Stimulated activated CD8-positive, alpha-beta memory T cell treated with anti-CD3 and anti-CD28 coated beads, Interleukin-15, amount 100 ng/mL, for 48 hours (primary cell): ENCODE measurements at places on chromosomes 6 and 20.
A peak's percentile ranks its signal among the peaks of the same experiment; 100 is the strongest.

DNA sequence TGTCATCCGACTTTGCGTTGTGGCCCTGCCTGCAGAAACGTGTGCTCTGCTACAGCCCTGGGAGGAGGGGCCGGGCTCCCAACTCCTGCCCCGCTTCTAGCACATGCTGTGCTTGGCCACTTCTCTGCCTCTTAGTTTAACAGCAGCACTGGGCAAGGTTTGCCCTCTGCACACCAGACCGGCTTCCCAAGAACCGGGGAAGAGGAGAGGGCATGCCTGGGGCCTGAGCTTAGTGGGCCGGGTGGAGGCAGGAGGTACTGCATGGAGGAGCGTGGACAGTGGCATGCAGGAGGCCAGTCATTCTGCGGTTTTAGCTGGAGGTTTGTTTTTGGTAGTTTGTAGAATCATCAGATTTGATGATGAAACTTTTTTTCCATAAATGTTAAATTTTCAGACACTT is 45.5 kb downstream of the CEP43 start:
- DNase-seq, result no peak

DNA sequence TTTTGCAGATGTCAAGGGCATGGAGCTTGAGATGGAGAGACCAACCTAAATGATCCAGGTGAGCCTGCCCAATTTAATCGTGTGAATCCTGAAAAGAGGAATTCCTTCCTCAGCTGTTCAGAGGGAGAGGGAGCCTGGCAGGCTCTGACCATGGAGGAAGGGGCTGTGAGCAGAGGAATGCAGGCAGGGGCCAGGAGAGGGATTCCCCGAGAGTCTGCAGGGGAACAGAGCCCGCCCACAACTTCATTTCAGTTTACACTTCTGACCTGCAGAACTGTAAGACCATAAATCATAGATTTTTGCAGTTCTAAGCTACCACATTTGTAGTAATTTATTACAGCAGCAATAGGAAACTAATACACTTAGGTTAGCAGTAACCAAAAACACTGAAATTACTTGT is 164.1 kb downstream of the TBXT start:
- no peak for DNase-seq

GRCh38 chr6:79821859-79822258 is 125.5 kb downstream of the ELOVL4 start:
- no peak for DNase-seq

GRCh38 chr6:168956884-168957730 is 296.5 kb downstream of the THBS2 start:
- DNase-seq, result peak; percentile 14

DNA sequence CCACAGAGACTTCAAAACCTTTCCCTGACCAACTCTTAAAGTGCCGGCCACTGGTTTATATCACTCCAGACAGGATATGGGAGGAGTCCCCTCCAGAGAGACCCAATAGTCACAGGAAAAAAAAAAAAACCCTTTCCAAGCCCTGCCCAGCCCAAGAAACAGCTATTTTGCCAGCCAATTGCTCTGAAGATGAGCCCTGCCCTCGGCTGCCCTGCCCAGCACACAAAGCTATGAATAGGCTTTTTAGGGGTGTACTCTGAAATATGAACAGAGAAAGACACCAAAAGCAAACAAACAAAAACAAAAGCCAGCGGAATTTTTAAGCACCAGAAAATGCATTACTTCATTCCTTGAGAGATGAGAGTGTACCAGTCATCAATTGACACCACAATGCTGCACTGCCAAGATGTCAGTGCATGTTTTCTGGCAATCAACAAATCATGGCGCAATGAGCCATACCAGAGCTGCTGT is 275.1 kb downstream of the C6orf118 start:
- no peak for DNase-seq

DNA sequence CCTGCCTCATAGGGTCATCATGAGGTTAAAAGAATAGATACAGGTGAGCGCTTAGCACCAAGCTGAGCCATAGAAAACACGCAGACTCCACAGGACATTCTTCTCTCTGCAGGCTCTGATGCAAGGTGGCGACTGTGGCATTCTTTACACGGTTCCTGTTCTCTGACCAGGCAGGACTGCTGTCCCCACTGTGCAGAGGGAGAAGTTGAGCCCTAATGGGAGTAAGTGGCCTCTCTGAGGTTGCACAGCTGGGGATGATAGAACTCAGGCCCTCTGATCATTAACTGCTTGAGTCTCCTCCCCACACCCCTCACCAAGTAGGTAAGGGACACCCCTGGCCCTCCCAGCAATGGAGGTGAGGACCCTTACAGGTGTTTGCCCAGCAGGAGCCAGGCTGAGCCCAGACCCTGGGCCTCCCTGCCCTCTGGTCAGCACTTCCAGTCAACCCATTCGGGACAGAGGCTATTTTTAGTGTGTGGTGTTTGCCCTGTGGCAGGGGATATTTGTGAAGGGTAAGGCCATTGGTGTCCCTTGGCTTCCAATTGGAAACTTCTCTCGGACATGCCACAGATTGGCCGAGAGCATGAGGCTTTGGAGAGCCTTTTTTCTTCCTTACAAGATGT is 116.8 kb downstream of the VEGFA start:
- no peak for DNase-seq

DNA sequence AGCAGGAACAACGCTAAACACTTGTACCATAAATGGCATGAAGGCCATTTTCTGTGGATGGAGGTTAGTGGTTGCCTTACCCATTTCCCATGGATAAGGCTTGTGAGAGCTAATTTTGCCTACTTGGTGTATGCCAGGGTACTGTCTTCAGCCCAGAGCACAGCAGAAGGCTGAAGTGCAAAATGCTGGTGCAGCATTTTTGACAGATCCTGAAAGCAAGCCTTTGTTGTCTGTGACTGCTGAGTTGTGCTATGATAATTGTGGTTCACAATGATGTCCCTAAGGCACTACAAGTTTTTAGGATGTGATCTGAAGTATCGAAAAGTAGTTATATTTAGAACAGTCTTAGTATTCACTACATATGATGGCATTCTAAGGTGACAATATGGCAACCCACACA is 14.7 kb upstream of the HMGN3 start:
- DNase-seq, result no peak

DNA sequence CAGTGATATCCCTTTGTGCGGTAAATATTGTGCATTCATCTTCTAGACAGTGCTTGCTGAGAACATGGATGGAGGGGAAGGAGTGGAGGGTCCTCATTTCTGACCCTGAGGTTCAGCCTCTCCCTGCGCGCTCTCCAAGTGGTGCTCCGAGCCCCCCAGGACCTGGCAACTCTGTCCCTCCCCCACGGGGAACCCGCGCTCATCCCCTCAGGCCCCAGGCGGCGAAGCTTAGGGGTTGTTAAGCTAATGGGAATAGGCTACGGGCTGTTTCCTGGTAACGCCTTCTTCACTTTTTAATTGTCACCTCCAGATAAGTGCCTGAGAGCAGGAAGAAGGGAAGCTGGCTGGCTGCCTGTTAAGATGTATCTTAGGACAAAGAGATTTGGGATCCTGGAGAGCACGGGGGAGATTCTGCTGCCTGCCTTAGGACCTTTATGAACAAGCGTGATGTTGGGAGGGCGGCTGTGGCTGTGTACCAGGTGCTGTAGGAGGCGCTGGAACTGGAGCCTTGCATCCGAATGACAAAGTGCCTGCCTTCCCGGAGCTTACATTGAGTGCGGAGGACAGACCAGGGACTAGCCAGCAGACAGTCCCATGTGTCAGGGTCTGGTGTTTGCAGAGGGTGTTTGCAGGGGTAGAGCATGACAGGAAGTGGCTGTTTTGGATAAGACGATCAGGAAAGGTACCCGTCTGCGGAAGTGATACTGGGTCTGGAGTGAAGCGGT is 11.7 kb downstream of the TSHZ2 start:
- DNase-seq, result no peak

GRCh38 chr20:22339946-22340345 is 244.4 kb downstream of the FOXA2 start:
- DNase-seq, result no peak

DNA sequence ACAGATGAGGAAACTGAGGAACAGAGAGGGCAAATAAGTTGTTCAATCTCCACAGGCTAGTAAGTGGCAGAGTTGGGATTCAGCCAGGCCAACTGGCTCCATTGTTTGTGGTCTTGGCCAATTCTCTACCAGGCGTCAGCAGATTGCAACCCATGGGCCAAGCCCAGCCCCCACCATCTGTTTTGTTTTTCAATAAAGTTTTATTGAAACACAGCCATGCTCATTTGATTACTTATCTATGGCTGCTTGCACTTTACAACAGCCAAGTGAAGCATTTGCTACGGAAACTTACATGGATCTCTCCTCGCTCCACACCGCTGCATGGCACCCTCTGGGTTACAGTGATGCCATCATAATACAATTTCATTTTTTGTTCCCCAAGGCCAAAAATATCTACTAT is 90.8 kb downstream of the ZNF217 start:
- no peak for DNase-seq

DNA sequence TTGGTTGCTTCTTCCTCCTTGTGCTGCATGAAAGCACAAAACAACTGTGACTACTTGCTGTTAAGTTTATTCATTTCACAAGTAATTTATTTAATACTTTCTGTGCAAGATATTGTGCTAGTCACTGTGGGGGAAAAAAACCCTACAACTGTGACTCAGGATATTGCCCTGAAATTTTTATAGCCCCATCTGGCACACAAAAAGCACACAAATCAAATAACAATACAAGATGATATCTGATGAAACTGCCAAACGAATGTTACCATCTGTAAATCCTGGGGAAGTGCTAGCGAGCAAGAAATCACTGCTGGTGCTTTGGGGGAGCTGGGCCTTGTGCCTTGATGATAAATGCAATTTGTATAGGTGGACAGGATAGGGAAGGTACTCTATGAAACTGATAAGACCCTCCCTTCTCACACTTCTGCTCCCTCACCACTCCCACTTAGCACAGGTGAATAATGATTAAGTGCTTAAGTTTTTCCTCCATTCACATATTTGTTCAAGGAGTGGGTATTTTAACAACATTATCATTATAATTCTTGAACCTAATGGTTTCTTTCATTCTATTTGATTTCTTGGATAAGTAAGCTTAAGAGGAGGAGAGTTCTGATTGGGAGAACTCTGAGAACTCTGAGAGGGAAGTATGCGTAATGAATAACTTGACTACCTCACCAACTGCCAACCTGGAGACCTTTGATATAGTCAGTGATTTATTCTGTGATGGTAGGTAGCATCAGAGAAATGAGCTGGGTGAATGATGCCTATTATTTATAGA is 115.3 kb downstream of the RTN4IP1 start:
- DNase-seq, result no peak

GRCh38 chr20:60069656-60070055 is 111.4 kb downstream of the CDH26 start:
- DNase-seq, result no peak

GRCh38 chr6:142886431-142887170 is 58.4 kb downstream of the HIVEP2 start:
- DNase-seq, result no peak

- DNase-seq, result no peak
These were observed 17.3 kb downstream of the NCOA7 start for GRCh38 chr6:125808060-125808459.

DNA sequence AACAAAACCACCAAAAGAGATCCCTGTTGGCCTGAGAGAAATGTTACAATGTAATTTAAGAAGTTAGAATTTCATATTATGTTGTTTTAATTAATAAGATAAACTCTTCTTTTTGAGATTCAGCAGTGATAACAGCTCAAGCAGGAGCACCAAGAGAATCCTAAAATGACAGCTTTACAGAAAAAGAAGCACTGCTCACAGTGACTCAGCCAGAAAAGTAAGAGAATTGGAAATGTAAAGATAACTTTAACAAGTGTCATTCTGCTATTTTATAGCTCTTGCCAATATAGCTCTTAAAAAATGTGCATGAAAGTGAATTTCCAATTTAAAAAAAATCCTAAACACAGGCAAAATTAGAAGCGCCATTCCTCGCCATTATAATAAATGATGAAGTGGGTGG is 111.3 kb downstream of the UBE3D start:
- no peak for DNase-seq

DNA sequence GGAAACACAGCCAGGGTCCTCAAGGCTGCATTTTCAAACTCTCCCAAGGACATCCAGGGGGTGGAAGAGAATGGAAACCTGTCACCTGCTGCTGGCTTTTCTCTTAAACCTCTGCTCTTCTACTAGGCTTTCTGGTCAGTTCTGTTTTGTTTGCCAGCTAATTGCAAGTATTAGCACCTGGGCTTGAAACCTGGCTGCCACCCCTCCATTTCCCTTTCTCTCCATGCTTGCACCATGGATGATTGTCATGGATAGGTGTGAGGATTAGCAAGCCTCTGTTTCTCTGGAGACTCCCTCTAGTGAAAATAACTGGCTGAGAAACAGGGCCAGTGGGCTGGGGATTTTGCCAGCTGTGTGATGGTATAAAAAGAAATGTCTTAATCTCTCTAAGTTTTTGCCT is 33.0 kb upstream of the GPR6 start:
- DNase-seq, result no peak

DNA sequence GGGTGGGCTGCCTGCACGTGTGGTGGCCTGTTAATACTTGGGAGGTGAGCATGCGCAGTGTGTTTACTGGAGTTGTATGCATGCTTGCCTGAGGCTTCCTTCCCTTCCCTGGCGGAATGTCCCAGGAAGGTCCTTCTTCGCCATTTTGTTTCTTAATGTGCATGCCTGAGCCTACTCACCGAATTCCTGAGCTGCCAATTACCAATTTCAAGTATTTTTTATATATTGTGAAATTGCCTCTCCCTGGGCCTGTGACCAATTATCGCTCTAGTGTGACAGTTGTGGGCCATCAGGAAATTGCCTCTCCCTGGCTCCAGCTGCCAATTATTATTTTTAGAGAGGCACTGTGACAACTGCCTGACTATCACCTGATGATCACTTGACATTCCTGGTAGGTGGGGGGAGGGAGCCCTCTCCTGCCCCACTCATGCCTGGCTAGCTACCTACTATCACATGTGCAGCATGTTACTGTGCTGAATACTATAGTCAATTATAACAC is 70.0 kb downstream of the FAM50B start:
- DNase-seq, result no peak

- no peak for DNase-seq
These were observed 69.5 kb downstream of the LYRM4 start for GRCh38 chr6:5191222-5191621.

DNA sequence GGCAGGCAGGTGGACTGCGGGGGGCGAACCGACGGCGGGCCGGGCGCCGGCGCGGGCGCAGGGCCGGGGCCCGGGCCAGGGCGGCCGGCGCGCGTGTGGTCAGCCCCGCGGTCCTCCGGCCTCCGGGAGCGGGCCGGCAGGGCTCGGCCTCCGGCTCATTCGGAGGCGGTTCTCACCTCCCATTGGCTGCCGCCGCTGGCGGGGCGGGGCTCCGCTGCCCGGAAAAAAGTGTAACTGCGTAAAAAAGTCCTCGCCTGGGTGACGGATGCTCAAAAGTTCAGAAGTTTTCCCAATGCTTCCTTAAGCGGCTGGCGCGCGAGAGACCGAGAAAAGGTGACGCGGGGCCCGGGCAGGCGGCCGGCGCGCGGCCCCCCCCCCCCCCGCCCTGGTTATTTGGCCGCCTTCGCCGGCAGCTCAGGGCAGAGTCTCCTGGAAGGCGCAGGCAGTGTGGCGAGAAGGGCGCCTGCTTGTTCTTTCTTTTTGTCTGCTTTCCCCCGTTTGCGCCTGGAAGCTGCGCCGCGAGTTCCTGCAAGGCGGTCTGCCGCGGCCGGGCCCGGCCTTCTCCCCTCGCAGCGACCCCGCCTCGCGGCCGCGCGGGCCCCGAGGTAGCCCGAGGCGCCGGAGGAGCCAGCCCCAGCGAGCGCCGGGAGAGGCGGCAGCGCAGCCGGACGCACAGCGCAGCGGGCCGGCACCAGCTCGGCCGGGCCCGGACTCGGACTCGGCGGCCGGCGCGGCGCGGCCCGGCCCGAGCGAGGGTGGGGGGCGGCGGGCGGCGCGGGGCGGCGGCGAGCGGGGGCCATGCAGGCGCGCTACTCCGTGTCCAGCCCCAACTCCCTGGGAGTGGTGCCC is at the start of gene FOXC1:
FOXC1 (plus strand) TSS at position 268 of the 849 bp plus-strand sequence; CDS start at position 799, 531 bp downstream.
- no peak for DNase-seq
